HuH-7 (cell line): ENCODE measurements at places on chromosomes 6 and 20.

GRCh38 chr6:162108041-162108440 is 619.5 kb downstream of the PRKN start:
- DNase-seq = no peak

GRCh38 chr6:166346965-166347364 is 4.6 kb upstream of the SFT2D1 start:
- DNase-seq = no peak

DNA sequence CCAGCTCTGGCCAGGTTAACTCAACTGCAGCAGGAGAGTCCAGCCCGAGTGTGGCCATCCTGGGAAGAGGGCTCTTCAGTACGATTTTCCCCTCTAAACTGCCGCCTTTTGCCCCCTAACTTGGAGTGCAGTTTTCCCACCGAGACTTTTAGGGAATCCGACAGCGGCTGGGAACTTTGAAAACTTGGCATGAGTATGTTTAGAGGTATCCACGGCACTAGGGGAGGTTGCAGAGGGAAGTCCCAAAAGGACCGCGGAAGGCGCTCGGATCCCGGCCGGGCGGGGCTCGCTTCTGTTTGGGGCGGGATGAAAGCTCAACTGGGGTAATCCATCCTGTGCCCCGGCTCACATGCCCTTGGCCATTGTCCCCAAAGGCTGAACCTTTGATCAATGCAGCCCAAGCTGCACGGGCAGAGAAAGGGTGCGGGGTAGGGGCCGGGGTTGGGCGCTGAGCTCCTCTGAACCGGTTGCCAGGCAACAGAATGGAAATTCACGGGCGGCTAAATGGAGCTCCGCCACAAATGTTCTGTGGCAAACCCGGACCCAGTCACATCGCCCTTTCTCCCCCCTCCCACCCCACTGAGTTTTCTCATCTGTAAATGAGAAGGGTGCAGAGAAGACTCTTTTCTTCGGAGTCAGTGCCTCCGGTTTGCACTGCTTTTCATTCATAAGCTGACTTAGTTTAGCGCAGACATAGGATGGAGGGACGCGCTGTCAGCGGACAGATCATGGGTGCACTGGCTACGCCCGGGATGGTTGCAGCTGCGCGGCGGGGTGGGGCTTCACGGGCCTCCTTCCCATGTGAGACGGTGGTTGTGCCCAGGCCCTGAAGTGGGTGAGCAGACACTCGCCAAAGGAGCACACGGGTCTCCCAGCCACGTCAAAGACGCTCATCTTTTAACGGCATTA is 2.3 kb downstream of the BMP6 start:
- DNase-seq = peak; percentile 12

- no peak for DNase-seq
Observed at GRCh38 chr6:160054913-160055312, 66.7 kb upstream of the SLC22A1 start.

- DNase-seq = peak; percentile 67
Observed at GRCh38 chr6:108914235-108915022, 66.2 kb downstream of the ARMC2 start.

DNA sequence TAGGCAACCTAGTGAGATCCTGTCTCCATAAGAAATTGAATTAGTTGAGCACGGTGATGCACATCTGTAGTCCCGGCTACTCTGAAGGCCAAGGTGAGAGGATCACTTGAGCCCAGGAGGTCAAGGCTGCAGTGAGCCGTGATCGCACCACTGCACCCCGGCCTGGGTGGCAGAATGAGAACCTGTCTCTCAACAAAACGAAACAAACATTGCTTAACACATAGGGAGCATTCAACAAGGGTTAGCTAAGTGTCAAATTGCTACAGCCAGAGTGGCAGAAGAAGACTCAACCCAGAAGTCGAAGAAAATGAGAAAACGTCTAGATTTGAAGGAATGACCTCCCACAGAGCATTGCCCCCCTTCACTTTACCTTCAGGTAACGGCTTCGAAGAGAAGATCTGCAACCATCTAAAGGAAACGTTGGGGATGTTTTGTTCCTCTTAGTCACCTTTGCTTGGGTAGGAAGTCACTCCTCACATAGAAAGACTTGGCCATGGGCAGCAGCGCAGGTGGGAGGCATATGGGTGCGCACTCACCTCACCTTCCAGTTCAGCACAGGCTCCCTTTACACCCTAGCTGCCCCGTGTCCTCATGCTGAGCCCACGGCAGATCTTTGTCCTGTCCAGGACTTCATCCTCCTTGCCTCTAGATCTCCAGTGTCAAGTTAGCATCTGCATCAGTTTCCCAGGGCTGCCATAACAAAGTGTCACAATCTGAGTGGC is 63.7 kb upstream of the SHLD1 start:
- no peak for DNase-seq

DNA sequence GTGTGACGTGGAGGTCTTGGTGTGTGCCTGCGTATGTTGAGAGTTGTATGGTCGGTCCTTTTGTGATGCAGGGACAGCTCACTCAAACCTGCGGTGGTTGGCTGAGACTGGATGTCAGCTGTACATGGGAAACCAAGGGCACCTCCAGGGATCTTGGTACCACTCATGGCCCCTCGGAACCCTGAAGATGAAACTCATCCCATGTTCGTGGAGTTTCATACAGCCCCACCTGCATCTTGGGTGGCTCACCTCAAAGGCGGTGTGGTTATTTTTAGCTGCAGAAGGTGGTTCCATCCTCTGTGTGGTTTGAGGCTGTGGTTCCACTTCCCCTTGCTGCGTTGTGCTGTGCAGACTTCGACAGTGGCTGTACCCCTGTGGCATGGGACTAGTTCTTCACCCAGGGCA is 52.6 kb upstream of the SLC22A1 start:
- no peak for DNase-seq

DNA sequence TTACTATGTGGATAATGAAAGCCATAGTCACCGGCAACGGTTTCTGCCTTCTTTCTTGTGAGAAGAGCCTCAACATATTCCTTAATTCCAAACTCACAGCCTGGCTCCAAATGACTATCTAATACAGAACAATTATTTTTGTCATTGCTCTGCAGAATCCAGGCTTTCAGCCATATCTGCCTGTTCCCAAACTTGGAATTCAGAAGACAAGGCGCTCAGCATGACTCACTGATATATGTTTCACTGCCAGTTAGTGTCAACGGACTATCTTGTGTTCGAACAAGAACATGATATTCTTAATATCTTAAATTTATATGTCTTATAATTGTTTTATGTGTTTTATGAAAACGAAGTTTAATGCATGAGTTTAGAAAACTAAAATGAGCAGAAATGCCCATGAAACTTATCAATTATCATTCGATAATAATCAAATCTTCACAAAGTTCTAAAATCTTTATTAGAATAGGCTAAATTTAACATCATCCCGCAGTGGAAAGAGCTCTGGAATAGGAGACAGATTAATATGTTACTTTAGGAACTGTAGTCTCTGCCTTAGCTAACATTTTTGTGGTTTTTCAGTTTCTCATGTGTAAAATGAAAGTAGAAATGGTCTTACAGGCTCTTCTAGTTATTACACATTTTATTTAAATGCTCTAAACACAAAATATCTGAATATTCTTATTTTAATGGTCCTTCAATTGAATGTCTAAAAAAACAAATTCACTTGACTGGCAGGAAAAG is 669.3 kb upstream of the GJE1 start:
- DNase-seq = no peak

DNA sequence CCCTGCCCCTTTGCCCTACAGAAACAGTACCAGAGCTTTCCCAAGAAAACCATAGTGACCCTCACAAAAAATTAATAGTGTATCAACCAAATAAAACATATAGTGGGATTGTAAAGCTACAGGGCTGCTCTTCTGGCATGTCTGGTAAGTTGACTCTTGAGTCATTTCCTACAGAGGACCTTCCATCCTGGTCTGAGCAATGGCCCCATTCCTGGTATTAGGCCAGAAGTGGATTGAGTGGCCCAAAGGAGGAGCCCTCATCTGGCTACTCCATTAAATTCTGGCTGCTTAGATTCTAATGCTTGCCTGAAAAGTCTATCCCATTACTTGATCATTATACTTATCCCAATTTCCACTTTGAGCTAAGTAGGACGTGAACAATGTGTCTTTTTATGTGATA is 150.9 kb upstream of the HMGN3 start:
- no peak for DNase-seq

DNA sequence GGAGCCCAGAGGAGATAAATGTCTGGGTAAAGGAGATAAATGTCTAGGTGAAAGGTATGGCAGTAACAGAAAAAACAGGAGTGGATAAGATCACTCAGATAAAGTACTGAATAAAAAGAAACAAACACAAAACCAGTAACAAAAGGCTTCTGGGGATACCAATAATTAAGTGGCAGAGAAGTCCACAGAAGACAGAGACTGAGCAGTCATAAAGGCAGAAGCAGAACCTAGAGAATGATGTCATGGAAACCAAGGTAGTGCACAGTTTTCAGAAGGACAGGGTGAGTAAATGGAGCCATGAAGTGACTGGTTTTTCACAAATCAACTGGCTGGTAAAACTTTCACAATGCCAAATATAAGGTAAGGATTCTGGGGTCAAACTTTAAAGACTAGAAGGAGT is 80.9 kb upstream of the PLN start:
- no peak for DNase-seq

GRCh38 chr6:169046483-169047192 is 207.0 kb downstream of the THBS2 start:
- no peak for DNase-seq

GRCh38 chr6:165232731-165233488 is 76.5 kb downstream of the C6orf118 start:
- DNase-seq = no peak

DNA sequence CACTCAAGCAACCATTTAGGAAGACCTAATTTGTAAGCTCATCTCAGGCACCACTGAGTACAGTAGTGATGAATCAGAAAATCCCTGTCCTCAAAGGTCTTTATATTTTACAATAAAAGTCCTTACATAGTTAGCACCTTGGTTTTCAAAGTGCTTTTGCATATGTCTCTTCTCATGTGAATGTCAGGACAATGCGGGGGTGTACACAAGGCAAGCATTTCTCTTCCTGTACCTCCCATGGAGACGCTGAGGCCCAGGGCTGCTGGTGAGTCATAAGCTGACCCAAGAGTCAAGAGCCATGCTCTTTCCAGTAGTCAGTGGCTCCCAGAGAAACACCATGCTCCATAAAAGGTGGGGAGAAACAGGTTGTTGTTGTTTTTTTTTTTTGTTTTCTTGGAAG is 174.0 kb downstream of the GJA10 start:
- no peak for DNase-seq

- DNase-seq = no peak
Observed at GRCh38 chr20:61516346-61517208, 264.5 kb downstream of the CDH4 start.

- peak; percentile 69 for DNase-seq
Observed at GRCh38 chr20:46128310-46129151, 10.4 kb downstream of the CD40 start.

DNA sequence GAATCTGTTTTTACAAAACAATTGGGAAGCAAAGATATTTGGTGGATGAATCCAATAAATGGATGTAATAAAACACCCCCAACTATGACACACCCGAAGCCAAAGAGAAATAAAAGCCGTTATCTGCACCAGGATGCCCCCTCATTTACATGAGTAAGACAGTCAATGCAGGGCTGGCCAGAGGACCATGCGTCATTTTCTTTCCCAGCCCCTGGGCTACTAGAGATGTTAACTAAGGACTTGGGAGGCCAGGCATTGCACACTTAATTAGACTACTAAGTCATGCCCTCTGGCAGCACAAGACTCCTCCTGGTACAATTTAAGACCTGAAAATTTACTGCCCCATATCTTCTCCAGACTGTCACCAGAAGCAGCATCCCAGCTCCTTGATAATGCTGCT is 3.2 kb downstream of the LEMD2 start:
- no peak for DNase-seq

DNA sequence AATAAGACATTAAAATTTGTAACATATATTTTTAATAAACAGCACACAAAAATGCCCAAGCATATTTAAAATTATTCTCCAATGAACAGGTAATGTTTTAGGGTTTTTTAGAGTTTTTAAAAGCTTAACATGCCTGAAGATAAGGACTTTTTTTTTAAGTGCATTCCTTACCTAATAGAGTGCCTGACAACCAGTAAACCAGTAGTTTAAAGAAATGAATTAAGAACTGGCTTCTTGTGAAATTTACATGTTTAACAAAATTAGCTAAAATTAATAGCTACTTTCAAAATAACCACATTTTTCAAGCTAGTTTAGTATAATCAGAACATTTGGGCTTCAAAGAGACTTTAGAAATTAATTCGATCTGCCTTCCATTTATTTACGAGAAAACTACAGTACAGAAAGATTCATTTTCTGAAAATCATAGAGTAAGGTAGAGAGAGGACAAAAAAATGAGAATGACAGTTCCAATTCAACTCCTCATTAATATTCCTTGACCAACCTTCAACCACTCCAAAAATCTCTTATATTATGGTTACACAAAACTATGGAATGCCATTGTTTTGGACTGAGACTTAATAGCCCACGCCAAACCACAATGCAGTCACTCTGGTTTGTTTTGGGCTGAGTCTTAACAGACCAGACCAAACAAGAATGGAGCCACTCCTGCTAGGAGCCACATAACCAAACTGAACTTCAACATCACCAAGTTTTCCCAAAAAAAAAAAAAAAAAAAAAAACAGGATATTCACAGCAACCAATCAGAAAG is 5.7 kb upstream of the PLN start:
- no peak for DNase-seq

- no peak for DNase-seq
Observed at GRCh38 chr6:23268348-23268747, 699.0 kb downstream of the HDGFL1 start.

GRCh38 chr6:170030284-170030815 is 260.5 kb downstream of the DLL1 start:
- DNase-seq = no peak

DNA sequence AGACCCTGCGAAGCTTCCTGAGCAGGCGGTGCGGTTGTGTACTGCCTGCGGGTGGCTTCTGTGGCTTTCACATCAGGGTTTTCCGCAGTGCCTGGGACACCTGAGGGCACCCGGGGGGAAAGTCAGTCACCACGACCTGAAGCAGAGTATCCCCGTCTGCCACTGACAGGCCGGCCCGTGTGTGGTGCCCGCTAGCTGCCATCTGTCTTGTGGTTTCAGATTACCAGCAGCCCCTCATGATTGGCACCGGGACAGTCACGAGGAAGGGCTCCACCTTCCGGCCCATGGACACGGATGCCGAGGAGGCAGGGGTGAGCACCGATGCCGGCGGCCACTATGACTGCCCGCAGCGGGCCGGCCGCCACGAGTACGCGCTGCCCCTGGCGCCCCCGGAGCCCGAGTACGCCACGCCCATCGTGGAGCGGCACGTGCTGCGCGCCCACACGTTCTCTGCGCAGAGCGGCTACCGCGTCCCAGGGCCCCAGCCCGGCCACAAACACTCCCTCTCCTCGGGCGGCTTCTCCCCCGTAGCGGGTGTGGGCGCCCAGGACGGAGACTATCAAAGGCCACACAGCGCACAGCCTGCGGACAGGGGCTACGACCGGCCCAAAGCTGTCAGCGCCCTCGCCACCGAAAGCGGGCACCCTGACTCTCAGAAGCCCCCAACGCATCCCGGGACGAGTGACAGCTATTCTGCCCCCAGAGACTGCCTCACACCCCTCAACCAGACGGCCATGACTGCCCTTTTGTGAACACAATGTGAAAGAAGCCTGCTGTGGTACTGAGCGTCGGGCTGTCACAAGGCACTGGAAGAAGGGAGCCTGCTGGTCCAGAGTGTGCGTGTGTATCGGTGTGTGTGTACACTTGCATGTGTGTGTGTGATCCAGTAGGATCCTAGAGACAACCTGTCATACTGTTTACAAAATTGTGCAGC is 54.4 kb downstream of the GOPC start:
- no peak for DNase-seq
